ENCODE measurements at places on chromosomes 3 and 15.

- peak; percentile 45 for DNase-seq
These were observed 30.2 kb upstream of the ZNF609 start for GRCh38 chr15:64430000-64430735.

- DNase-seq: no peak
These were observed 25.5 kb downstream of the ZNF148 start for GRCh38 chr3:125349556-125350165.

- DNase-seq: no peak
These were observed 34.0 kb upstream of the TRPM1 start for GRCh38 chr15:31135523-31135922.

GRCh38 chr3:75193797-75194196 lies 470.3 kb upstream of the FRG2C start:
- no peak for DNase-seq

DNA sequence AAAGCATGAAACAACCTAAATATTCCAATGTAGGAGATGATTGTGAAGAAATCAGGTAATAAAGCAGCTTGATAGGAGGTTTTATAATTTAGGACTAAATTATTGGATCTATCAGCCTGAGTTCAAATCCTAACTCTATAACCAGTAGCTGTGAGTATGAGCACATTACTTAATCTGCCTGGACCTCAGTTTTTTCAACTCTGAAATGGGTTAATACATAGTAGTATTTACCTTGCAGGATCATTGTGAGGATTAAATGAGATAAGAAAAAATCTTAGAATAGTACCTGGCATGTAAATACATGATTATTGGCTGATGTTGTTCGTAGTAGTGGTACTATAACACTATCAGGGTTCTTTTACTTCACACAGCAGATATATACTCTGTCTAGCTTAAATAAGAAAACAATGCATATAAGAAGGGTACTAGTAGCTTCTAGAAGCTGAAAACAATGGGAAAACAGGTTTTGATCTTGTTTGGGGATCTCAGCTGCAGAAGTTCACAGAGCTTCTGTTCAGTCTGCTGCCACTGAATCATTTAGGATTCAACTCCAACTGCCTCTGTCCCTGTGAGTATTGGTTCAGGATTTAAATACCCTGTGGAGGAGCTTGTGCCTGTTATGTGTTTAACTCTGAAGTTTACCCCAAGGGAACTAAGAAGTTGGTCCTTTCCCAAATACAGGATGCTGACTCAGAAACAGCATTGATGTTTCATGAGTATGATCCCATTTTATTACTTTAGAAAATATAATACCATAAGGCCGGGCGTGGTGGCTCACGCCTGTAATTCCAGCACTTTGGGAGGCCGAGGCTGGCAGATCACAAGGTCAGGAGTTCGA lies 34.2 kb downstream of the KAT2B start:
- no peak for DNase-seq

- peak; percentile 15 for DNase-seq
These were observed at the start of gene ARMC8 for GRCh38 chr3:138187296-138188012. ARMC8 (plus strand) TSS chr3:138187301; CDS start chr3:138187555, 254 bp downstream.

DNA sequence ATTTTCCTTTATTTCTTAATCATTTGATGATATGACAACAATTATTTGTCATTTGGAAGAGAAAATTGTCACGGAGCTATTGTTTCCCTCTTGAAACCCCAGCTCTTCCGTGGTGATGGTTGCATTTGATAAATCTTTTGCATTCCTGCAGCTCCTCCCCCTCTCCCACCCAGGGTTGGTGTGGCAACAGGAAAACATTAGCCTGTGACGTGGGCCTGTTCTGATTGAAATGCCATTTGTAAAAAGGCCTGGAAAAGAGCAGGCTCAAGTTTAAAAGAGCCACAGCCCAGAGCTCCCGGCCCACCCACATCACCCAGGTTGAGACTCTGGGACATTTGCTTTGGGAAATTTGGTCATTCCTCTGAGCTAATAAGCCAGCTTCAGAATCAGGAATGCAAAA lies 282.5 kb downstream of the RPLP1 start:
- DNase-seq: no peak

- no peak for DNase-seq
These were observed 273.1 kb downstream of the ULK4 start for GRCh38 chr3:41688595-41689380.

- DNase-seq: no peak
These were observed 31.5 kb upstream of the HCLS1 start for GRCh38 chr3:121692010-121692699.

GRCh38 chr3:32871273-32871672 lies 53.5 kb downstream of the TRIM71 start:
- DNase-seq: no peak

GRCh38 chr3:104411757-104412156 lies 955.0 kb upstream of the ALCAM start:
- no peak for DNase-seq

DNA sequence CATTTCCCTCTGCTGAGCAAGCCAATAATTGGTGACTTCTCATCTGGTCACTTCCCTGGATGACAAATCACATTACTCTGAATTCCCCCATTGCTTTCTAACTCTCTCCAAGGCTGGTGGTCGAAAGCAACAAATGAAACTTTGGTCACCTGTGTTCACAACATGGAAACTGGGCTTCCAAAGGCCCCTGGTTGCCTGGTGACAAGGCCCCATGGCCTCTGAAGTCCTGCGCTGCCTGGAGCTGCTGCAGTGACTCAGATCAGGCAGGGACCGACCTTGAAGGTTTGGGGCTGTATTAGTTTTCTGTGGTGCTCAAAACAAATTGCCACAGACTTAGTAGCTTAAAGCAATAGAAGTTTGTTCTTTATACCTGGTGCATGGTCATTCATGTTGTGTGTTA lies 345.3 kb downstream of the WDR72 start:
- DNase-seq: no peak

DNA sequence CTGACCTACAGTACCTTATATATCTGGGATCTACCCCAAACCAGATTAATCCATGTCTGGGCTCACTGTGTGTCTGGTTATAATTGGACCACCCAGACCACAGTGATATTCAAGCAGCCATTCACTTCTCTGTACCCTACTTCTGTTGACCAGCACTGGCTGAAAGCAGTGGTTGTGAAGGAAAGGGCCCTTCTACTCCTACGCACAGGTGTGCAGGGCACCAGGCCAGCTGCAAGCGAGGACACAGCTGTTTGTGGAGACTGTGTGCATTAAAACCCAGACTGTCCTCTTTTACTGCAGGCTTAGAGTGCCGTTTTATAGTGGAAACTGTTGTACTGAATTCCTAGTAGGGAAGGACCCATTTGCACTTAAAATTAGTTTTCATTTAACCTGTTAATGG lies 29.5 kb downstream of the CTDSPL start:
- no peak for DNase-seq

DNA sequence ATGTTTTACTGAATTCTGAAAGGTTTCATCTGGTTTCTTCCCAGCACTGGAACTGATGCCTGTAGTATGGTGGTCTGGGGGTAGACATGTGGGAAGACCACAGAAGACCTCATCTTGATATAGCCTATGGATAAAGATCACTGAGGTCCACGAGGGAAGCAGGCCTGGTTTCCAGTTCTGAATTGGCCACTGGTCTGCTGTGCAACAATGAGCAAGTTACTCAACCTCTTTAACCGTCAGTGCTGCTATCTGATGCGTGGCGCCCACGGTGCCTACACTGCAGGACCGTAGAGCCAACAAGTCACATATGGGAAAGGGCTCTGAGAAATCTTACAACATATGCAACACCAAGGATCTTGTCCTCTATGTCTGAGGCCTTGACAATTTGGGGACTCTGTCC lies 13.3 kb downstream of the TLE3 start:
- no peak for DNase-seq

DNA sequence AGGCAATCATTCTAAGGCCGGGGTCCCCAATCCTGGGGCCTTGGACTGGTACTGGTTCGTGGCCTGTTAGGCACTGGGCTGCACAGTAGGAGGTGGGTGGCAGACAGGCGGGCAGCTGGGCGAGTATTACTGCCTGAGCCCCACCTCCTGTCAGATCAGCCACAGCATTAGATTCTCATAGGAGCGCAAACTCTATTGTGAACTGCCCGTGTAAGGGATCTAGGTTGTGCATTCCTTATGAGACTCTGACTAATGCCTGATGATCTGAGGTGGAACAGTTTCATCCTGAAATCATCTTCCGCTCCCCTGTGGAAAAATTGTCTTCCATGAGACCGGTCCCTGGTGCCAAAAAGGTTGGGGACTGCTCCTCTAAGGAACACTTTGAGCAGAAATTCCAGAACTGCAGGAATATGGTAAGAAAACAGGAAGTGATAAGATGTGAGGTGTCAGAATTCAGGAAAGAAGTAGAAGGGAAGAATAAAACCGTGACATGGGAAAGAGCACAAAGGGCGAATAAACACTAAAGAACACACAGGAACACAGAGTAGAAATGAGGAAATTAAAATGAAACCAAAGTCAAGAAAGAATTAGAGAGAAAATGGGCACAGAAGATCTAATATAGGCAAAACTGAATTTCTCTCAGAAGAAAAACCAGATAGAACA lies 57.6 kb downstream of the PDCD6IP start:
- DNase-seq: no peak

DNA sequence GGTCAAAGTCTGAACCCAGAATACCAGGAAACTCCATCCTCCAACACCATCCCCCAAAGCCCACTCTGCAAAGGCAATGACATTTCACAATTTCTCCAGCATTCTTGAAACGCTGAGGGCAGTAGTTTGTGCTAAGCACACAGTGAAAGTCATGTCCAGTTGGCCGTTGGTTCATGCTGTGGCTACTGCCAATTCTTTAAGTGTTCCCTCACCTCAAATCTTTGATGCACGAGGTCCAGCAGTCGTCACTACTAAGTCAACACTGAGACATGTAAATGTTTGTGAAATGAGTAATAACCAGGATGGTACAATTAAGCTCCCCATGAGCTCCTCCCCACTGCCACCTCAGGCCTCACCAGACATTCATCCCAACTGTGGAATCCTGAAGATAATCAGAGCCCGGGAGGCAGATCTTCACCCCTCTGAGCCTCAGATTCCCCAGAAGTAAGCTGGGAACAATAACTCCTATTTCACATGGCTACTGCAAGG lies 7.0 kb downstream of the SUCLG2 start:
- DNase-seq: no peak

DNA sequence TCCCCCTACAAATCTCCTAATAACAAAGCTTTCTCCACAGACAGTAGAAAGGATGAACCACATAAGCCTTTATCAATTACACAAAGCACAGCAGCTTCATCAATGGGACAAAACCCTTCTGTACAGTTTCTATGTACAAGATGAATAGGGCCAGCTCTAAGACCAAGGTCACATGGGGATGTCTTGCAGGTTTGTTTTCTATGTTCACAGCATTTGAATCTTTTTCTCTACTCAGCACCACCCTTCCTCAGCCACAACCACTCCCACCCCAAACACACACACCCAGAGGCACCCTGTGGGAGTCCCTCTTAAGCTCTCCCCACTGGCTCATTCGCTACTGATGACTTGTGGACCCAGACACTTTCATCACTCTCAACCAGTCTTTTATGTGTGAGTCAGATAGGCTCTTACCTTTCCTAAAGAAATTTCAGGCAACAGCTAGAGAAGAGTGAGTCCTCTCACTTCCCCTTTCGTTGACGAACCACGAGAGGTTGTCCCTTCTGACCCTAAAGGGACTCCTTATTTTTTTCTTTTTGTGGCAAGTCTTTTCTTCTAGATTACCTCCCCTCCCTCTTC lies 57.9 kb downstream of the ARHGAP31 start:
- no peak for DNase-seq

DNA sequence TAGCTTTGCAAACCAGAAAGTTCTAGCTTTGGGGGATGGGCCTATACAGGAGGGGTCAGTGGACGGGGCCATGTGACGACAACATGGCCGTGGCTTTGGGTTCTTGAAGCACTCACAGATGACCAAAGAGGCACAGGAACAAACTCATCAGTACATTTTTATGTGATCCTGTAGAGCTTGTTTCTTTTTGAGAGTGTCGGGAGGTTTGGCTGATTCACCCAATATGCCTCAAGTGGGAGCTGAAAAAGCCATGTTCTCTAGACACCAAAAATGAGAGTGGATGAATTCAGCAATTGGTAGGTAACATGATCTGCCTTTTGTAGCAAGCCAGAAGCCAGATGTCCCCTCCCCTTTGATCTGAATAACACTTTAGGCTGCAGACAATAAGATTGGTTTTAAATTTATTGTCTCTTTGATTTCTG lies 30.1 kb downstream of the GREM1 start:
- DNase-seq: no peak

DNA sequence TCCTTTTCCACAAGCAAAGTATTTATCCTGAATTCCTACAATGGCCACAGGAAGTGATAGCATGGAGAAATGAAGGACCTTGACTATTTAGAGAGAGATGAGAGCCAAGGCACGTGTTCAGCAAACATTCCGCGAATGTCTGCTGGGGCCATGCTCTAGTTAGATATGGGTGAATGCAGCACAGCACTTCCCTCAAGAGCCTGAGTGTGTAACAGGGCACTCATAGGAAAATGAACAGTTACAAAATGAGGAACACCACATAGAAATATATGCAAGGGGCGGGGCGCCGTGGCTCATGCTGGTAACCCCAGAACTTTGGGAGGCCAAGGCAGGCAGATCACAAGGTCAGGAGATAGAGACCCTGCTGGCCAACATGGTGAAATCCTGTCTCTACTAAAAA lies 406.9 kb downstream of the NR2F2 start:
- no peak for DNase-seq

DNA sequence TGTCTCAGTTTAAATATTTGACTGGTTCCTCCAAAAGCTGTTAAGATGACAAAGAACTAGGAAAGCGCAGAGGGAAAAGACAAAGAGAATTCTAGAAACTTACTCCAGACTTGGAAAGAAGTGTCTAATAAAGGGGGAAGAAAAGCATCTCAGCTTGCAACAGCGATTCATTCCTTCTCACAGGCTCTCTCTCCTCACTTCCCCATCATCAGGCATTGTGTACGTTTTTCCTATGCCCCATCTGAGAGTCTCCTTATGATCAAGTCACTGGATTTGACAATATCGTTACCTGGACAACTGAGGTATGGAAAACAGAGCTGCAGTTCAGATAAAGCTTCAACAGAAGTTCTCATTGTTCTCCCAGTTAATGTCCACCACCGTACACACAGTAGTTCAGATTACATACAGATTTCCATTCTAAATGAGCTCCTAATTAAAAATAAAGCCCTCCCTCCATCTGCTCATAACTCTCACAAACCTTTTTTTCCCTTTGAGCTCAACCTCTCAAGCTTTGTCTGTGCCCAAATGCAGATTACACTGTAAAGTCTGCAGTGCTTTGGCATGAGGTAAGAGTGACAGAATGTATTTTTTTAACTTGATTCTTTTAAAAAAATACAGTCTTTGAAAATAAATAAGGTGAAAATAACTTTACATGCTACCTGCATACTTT lies 254.4 kb upstream of the THBS1 start:
- DNase-seq: no peak

GRCh38 chr3:18666655-18667054 lies 241.5 kb upstream of the SATB1 start:
- DNase-seq: no peak

GRCh38 chr3:105580296-105580965 lies 213.7 kb downstream of the ALCAM start:
- no peak for DNase-seq

DNA sequence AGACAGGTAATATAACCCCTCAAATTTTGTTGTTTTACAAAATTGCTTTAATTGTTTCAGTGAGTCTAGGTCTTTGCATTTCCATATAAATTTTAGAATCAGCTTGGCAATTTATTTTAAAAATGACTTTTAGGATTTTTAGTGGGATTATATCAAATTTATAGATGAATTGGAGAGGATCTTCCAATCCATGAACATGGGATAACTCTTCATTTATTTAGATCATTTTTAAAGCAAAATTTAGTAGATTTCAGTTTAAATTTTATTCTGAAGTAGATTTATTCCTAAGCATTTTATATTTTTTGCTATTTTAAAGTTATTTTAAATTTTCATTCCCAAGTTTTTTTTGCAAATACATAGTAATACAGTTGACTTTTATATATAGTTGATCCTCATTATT lies 58.1 kb upstream of the THSD4 start:
- DNase-seq: no peak
